Kidney epithelial cell (primary cell): ENCODE measurements at places on chromosomes 7 and 10. TPM values are rescaled to one million over a fixed set of nuclear protein-coding genes. Genes with fewer than 3 reads are reported as not detected.

DNA sequence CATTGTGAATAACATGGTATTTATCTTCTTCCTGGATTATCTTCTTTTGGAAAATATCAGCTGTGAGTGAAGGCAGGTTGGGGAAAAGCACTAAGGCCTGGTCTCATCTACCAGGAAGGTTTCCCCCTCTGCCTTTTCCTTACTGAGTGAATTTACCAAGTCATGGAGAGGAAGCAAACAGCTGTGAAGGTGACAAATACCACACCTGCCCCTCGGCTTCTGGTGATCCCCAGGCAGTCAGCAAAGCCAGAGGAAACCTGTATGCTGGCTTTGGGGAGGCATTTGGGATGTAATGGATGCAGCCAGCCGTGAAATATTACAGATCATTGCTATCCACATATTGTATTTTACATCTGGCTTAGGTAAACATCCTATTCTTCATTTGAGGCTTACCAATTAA, 24.2 kb downstream of the POM121L12 start:
- no peak for DNase-seq

The LRRTM3 gene
- not detected in 2 replicates for total RNA-seq

DNA sequence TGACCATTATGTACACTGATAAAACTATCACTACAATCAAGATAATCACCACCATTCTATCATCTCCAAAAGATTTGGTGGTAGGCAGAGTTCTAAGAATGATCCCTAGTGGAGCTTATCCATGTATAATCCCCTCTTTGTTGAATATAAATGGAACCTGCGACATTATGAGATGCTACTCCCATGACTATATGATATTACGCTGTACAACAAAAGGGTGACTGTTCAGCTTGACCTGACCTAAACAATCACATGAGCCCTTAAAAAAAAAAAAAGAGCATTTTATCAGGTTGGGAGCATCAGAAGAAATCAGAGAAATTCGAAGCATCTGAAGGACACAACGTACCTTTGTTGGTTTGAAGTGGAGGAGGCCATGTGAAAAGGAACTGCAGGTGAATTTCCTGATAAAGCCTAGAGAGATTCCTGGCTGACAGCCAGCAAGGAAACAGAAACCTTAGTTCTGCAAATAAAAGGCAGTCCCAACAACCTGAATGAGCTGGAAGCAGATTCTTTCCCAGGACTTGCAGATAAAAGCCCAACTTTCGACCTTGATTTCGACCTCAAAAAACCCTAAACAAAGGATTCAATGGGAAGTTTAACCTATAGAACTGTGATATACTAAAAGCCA, 270.7 kb downstream of the ADRA2A start:
- DNase-seq: no peak

DNA sequence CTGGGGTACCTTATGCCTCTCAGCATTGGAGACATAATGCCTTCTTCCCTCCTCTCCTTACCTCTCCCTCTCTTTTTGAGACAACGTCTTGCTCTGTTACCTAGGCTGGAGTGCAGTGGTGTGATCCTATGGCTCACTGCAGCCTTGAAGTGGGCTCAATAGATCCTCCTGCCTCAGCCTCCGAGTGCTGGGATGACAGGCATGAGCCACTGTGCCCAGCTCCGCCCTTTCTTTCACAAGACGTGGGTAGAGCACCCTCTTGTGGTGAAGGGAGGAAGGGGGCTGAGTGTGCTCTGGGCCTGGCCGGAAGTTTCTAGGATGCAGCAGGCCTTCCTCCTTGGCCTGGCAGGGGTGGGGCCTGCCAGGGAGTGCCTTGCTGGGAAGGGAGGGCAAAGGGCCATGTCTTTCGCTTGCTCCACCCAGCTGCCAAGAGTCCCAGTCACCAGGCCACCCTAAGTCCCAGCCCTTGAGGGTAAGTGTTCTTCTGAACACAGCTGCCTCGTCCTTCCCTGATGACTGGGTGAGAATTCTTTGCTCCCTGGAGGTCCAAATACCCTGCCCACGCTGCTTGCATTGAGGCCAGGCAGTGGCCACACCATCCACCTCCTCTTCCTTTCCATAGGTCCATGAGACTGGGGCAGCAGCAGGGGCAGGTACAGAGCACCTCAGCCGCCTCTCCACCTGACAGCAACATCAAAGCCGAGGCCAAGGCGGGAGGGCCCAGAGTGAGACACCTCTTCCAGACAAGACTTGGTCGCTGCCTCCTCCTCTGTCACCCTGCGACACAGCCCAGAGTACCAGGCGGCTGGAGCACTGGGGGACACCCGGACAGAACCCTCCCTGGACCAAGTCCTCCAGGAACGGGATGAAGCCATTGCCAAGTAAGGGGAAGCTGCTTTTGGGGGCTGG, 3.7 kb downstream of the ABHD11 start:
- DNase-seq: no peak

DNA sequence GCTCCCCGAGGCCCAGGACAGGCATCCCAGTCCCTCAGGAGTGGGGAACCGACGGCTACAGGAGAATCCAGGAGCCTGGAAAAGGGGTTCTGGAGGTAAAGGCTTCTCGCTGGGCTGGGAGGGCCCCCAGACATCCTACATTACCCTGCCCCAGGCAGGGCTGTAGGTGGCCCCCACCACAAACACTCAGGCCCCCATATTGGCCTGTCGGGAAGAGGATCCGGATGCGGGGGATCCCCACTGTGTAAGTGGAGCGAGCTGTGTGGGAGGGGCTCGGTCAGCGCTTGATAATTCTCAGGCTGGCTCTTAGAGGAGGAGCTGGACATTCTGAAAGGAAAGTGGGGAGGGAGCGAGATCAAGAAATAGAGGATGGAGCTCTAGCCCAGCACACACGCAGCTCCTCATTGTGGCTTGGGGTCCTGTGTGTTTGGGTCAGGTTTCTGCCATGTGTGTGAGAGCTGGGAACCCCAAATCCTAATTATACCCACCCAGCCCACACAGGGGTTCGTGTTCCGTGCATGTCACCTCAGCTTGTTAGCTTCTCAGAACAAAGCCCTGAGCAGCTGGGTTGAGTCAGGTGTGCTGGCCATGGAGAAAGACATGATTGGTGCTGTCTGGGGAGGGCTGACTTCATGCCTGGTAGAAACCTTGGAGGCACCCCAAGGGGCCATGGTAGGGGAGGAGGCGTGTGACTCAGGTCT, 49.4 kb downstream of the ZNF467 start:
- no peak for DNase-seq

GRCh38 chr7:79334841-79335240, 118.6 kb downstream of the MAGI2 start:
- DNase-seq: no peak

The CLDN4 gene
- 892 and 990 TPM in 2 replicates for total RNA-seq

DNA sequence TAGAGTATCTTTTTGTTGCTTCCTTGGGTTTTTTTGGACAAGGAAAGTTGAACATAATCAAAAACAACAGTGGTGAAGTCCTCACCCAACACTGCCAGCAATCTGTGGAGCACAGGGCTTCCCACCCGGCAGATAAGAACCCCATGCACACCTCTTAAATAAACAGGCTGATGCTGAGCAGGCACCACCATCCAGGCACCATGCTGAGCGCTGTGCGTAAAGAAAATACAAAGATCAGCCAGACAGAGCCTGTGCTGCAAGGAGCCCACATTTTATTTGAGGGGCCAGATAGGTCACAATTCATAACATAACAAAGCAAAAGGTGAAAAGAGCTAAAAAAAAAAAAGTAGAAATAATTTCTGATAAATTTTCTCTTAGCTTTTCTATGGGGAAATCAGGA, 231.2 kb downstream of the PTPRN2 start:
- no peak for DNase-seq

DNA sequence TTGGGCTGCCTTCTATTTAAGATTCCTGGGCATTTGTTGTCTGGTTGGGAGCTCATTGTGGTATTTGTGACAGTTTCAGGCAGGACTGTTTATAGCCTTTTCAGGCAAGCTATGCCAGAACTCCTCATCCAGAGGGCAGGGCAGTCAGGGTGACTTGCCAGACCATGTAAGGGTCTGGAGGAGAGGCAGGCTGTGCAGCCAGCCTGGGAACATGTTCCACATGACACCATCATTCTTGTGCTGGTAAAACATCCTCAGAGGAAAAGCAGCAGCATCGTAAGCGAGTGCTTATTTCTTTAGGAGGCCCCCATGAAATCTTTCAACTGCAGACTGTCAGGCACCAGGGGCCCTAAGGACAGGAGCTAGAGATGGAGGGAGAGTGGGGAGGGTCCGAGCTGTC, 44.0 kb upstream of the SORBS1 start:
- no peak for DNase-seq

- DNase-seq: no peak
These were observed 170.0 kb downstream of the PRKG1 start for GRCh38 chr10:51244309-51244708.

The OPN1SW gene
- total RNA-seq: not detected in 2 replicates

GRCh38 chr7:134495546-134495945, 31.8 kb upstream of the AKR1B10 start:
- DNase-seq: no peak

- DNase-seq: no peak
These were observed 18.3 kb upstream of the HBP1 start for GRCh38 chr7:107150375-107151073.

GRCh38 chr7:123533929-123534382, 439 bp downstream of the IQUB start:
- DNase-seq: no peak

DNA sequence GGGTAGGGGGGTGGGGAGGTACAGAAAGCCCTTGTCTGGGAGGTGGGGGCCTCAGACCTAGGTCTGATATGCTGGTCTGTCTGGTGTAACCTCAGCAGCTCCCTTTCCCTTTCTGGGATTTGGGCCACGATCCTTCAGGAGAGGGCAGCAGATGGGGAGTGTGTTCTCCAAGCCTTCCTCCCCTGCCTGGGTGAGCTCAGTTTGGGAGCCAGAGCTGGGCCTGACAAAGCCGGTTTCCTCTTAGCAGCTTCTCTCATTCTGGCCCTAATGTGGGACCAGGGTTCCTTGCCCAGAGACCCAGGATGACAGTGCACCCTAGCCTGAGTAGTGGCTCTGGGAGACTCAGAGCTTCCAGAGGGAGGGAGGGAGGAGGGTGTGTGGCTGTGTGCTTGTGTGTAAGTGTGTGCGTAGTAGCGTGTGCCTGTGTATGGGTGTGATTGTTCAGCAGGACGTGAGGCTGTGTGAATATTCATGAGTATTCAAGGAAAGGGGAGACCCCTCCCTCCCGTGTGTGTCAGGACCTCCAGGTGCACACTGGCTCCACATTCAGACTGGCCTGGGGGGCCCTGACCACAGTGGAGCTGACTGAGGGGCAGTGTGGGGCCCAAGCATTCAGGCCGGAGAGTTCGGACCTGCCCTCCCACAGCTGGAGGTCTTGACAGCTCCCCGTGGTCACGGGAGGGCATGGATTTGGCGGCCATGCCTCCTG, 96.5 kb downstream of the ZMIZ1 start:
- DNase-seq: no peak

The AASS gene
- total RNA-seq: 8.5 and 10.9 TPM in 2 replicates

DNA sequence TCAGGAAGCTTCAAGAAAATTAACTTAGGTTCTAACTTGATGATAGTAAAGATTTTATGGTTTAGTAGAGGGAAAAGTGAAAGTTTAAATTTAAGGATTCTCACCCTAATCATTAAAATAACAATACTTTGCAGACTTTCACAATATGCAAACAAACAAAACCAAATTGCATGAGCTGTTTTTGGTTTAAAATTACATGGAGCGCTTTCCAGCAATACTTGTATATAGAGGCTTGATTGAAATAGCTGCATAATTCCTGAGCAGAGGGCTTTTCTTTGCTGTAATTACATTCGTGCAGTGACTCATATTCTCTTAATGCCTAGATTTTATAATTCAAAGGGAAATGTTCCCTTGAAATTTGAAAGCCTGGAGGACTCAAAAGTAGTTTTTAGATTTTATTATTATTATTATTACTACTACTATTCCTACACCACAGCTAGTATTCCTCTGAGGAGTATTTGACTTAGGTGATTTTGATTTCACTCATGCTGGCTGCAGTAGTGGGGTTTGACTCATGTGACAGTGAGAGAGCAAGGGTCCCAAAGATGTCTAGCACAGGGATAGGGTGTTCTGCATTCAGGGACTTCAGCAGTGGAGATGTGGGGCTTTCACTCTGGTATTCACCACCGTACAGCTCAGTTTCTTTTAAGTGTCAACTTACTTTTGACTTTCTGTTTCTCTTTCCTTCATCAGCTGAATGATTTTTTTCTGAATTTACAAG, 138.1 kb downstream of the ADAM22 start:
- DNase-seq: no peak

The HABP2 gene
- 0.07 and 0.08 TPM in 2 replicates for total RNA-seq

DNA sequence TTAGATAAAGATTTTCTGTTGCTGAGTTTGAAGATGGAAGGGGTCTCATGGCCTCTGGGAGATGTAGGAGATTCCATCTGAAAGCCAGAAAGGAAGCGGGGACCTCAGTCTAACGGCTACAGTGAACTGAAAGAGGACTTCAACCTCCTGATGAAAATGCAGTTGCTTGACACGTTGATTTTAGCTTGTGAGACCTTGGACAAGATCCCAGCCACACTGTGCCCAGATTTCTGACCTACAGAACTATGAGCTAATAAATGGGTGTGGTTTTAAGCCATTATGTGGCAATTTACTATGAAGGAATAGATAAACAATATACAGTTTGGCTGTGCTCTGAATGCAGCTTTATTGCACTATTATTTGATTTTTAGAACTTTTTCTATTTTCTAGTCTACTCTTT, 342.3 kb upstream of the SEMA3D start:
- no peak for DNase-seq

- no peak for DNase-seq
These were observed 184.1 kb downstream of the ELFN1 start for GRCh38 chr7:1853986-1854865.

DNA sequence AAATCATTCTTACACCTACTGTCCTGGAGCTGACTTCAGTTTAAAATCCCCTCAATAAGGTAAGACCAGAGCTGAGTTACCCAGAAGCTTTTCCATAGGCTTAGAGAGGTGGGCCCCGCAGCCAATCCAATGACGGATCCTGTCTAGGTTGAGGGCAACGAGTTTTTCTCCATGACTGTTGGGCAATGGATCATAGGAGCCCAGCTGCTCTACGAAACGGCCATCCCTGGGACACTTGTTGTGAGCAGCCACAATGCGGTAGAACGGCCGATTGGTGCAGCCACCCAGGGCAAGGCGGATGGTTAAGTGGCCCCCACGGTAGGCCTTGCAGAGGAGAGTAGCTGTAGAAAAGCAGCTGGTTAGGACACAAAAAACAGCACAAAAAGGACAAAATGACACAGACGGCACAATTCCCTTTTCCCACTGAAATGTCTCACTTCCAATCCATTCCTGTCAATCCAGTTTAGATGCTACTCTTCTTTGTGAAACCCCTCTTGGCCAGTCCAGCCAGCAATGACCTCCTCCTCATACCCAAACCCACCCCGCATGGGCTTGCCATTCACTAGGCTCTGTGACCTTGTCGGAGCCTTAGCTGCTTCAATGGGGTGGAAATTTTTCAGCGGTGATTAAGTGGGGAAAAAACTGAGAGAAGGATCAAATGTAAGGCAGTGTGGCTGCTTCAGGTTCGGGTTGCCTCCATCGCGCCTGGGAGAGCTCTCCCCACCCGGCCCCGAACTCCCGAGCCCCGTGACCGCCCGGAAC, 580 bp downstream of the MRPS16 start:
- no peak for DNase-seq

DNA sequence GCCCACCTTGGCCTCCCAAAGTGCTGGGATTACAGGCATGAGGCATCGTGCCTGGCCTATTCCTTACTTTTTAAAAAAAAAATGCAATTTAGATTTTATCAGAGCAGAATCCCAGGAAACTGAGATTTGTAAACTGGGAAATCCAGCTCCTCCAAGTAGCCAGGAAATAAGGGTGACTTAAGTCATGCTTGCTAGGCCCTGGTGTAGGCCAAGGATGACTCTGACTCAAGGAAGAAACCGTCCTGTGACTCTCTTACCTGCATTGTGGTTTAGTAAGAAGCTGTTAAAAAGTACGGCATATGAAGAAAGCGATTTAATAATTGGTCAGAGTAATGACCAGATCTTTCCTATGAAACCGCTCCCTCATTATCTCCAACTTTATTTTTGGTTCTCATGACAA, 10.2 kb downstream of the PFKP start:
- no peak for DNase-seq
